ENCODE measurements at places on chromosomes 16 and 17.

DNA sequence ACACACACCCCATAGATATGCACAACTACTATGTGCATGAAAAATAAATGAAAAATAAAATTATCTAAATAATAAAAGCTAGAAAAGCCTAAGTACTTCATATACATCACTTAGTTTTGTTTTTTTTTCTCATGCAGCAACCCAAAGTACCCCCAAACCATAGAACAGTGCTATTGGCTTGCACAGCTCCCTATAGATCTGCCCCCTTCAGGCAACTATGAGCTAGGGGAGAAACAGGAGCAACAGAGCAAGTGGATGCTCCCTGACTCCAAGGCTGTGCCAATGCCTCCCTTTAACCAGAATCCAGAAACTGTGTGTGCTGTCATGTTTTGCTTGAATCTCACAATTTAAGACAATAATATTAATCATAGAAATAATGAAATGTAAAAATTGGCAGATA, 605.5 kb downstream of the TOX3 start:
- ATAC-seq = no peak

DNA sequence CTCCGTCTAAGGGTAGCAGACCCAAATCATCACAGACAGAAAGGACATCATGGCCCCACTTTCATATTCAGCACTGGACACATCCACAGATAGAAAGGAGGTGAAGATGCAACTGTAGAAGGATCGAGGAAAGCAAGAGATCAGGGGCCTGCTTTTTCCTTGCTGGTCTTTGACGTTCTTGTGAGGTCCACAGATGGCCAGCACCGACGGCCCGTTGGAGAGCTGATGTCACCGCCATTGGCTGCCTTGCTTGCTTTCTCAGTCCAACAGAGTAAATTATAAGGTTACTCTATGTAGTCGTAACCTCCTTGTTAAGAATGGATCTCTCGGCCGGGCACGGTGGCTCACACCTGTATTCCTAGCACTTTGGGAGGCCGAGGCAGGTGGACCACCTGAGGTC, 5.1 kb upstream of the RBFOX3 start:
- ATAC-seq = no peak

GRCh38 chr17:80220736-80221215, 549 bp downstream of the SLC26A11 start:
- peak; percentile 44 for ATAC-seq

- ATAC-seq = peak; percentile 91
Measured at GRCh38 chr16:71894921-71895678, at the start of gene IST1. TSS of gene IST1 (plus strand) at chr16:71895531. CDS start at chr16:71915641, 20,110 bp downstream.

DNA sequence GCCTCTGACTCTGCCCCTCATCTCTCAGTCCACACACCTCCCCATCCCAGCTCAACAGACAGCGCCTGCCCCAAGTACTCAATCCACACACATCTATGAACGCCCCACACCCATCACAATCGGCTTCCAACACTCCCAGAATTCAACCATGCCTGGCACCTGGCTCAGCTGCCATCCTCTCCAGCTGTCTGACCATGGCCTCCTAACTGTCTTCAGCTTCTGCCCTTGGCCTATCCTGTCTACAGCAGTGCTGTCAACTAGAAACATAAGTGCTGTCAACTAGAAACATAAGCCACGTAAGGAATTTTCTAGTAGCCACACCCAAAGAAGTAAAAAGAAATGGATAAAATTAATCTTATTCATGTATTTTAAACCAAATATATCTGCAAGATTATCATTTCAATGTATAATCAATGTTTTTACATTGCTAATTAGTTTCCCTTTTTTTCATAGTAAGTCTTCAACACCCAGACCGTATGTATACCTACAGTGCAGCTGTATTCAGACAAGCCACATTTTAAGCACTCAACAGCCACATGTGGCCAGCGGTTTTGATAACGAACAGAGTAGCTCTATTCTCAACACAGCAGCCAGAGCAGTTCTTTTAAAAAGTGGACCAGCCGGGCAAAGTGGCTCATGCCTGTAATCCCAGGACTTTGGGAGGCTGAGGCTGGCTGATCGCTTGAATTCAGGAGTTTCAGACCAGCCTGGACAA, 48.6 kb upstream of the ZNF423 start:
- no peak for ATAC-seq
